Hematopoietic multipotent progenitor cell treated with erythropoietin and hydrocortisone succinate and interleukin-3 and kit ligand, for 4 days (in vitro differentiated cells): ENCODE measurements at places on chromosomes 6 and 20.

DNA sequence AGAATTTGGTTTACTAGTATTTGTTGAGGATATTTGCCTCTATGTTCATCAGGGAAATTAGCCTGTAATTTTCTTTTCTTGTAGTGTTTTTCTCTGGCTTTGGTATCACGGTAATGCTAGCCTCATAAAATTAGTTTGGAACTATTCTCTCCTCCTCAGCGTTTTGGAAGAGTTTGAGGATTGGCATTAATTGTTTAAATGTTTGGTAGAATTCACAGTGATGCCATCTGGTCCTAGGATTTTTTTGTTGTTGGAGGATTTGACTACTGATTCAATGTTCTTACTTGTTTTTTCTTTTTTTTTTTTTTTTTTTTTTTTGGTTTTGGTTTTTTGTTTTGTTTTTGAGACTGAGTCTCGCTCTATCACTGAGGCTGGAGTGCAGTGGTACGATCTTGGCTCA lies 156.2 kb upstream of the BTBD3 start:
- no peak for DNase-seq

- DNase-seq, result no peak
Observed at GRCh38 chr6:13918686-13919250, 6.0 kb upstream of the RNF182 start.

DNA sequence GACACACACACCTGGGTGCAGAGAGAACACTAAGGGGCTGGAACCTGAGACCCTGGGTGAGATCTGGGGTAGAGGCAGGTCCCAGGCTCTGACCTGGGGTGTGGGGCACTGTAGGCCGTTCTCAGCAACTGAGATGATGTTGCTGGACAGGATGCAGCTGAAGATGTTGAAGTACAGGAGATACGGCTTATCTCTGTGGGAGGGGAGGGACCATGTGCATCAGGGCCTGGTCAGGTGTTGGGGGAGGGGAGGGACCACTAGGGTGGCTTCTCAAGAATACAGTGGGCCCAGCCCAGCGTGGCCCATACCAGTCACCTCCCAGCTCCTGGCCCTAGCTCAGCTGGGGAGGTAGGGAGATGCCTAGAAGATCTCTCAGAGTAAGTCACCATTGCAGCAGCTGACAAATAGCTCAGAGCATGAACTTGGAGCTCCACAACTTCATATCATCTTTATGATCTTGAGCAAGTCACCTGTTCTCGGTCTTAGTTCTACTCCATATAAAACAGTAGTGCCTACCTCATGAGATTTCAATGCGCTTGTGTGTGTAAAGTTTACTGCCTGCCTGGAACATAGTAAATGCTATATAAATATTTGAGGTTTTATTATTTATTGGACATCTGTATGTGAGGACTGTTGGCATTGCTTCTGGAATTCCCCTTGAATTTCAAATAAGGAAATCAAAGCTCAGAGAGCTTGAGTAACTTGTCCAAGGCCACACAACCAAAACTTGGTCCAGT lies 3.8 kb downstream of the SLC44A4 start:
- peak; percentile 24 for DNase-seq

DNA sequence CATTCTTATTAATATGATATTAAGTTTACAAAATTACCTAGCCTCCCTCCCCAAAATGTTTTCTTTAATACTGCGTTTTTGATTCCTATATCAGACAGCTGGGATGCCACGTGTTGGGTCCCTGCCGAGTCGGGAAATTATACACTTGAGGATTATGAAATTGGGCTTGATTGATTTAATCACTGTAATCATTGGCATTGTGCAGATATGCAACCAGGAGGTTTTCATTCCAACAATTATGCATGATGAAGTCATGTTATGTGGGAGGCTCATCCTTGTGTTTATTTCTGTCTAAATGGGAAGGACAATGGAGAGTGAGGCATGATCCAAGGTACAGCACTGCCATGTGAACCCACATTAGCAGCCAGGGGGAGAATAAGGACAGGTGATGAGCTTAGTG lies 30.6 kb upstream of the RIPOR2 start:
- DNase-seq, result no peak

DNA sequence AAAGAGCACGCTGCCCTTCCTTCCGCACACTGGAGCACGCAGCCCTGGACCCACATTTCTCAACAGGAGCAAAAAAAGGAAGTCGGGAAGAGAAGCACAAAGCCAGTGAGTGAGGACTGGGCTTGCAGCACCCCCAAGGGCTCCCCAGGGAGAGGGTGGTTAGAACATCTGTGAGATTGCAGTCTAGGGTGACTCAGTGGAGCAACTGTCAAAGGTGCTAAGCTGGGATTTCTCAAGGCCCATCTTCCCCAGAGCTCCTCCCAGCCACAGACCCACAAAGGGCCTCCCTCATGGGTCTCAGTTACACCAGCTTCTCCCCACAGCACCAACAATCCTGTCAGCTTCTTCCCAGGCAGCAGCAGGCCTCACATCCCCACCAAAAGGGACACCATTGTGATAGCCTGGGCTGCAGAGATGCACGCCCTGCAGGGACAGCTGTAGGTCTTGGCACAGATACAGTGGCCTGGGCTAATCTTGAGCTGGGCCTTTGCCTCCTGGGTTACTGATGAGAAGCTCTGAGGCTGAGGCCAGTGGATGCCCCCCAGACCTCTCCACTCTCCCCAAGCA lies 39.6 kb upstream of the CD93 start:
- peak; percentile 75 for DNase-seq

DNA sequence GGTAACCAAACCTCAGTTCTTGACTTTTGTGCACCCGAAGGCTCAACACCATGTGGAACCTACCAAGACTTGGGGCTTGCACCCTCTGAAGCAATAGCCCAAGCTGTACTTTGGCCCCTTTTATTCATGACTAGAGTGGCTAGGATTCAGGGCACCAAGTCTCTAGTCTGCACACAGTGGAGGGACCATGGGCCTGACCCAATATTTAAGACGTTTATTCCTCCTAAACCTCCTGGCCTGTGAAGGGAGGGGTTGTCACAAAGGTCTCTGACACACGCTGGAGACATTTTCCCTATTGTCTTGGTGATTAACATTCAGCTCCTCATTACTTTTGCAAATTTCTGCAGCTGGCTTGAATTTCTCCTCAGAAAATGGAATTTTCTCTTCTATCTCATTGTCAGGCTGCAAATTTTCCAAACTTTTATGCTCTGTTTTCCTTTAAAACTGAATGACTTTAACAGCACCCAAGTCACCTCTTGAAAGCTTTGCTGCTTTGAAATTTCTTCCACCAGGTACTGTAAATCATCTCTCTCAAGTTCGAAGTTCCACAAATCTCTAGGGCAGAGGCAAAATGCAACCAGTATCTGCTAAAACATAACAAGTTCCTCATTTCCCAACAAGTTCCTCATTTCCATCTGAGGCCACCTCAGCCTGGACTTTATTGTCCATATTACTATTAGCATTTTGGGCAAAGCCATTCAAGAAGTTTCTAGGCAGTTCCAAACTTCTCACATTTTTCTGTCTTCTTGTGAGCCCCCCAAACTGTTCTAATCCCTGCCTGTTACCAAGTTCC lies 481.4 kb upstream of the BTBD3 start:
- DNase-seq, result peak; percentile 32

GRCh38 chr20:44692932-44693480 lies 22.2 kb upstream of the CCN5 start:
- DNase-seq, result no peak

- no peak for DNase-seq
Observed at GRCh38 chr6:71474942-71475341, 186.3 kb downstream of the OGFRL1 start.
